ENCODE measurements at places on chromosomes 5 and 9.
A peak's percentile ranks its signal among the peaks of the same experiment; 100 is the strongest.

DNA sequence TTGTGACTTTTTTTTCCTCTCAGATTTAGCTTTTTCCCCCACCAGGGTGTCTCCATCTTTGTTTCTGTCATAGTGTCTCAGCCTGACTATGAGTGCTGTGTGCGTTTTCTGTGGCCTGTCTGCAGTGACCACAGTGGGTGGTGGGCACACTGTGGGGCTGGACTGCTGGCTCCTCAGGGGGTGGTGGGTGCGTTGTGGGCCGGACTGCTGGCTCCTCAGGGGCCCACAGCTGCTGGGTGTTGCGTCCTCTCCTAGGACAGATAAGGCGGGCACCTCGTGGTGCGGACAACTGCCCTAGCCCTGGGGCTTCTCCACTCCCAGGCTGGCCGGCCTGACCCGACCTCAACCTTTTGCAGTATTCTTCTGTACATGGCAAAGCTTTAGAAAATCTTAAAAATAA, 100.4 kb downstream of the EHMT1 start:
- DNase-seq, result no peak

DNA sequence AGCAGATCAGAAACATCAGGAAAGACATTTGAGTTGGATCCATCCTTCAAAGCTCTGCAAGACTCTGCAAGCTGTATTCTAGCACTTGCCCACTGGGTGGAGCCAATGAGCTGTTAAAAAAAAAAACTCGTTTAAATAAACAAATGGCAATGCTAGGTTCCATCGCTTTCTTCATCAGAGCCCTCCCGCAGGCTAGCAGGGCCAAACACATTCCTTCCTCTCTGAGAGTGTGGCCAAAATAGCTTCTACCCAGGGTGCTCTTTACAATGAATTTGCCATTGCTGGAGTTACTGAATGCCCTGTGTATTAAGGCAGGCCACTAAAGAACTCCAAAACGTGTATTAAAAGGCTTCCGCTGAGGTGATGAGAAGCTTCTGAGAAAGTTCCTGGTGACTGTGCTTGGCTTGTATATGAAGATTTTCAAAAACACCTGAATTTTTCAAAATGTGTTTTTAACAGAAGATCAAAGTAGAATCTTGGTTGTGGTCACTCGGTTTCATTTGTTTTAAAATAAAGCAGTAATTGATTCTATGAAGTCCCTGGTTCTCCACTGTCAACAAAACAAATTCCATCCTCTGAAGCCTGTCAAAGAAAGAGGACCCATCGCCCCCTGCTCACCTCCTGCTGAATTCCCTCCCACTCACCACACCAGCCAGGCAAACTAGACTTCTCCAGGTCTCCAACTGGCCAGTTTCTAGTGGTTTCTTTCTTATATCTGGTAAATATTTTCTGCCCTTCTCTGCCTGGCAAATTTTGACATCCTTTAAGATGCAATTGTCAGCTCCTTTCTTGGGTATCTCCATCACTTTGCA, 36.5 kb upstream of the EQTN start:
- peak; percentile 67 for DNase-seq

DNA sequence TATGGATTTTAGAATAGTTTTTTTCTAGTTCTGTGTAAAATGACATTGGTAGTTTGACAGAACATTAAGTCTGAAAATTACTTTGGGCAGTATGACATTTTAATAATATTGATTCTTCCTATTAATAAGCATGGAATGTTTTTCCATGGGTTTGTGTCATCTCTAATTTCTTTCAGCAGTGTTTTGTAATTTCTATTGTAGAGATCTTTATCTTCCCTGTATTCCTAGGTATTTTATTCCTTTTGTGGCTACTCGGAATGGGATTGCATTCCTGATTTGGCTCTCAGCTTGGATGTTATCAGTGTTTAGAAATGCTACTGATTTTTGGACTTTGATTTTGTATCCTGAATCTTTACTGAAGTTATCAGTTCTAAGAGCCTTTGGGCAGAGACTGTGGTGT, 420.4 kb downstream of the KIAA0825 start:
- no peak for DNase-seq

DNA sequence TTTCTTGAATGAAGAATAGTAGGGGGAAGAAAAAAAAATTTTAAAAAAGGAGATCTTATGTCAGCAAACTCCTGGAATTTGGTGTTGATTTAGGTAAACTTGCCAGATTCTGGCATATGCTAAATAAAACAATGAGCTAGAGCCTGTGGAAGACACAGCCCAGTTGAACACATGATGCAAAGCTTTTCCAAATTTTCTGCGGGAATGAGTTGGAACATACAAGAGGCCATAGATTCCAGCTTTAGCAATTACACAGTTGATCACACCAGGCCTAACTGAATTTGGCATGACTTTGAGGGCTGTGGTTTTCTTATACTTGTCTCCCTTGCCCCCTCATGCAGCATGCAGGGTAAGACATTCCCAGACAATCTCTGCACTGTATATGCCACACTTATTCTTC, 297.0 kb downstream of the SH3GL2 start:
- DNase-seq, result no peak

DNA sequence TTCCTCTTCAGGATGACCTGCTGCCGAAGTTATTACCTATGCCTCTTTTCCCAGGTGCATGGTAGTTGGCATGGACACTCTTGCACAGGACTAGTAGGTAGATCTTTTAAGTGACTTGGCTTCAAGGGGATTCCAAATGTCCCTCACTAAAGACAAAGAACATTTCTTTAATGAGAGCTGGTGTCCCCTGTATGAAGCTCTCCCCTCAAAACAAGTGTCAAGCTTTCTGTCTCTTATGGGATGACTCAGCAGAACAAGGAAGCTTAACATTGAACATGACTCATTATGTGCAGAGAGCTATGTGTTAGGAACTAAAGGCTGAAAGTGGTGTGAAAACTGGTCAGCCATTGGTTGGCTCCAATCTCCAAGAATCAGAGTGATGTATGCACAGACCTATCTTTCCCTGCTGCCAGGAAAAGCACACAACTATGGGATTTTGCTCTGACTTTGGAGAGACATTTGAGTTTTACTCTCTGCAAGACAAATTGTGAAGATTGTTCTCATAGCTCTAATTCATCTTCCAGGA, 120.5 kb downstream of the PRDM6 start:
- DNase-seq, result peak; percentile 16

GRCh38 chr9:113215132-113215531, 5.9 kb downstream of the FKBP15 start:
- no peak for DNase-seq

GRCh38 chr5:88376728-88377127, 108.1 kb upstream of the TMEM161B start:
- DNase-seq, result no peak

- DNase-seq, result no peak
Observed at GRCh38 chr5:173832386-173832785, 55.8 kb upstream of the CPEB4 start.

DNA sequence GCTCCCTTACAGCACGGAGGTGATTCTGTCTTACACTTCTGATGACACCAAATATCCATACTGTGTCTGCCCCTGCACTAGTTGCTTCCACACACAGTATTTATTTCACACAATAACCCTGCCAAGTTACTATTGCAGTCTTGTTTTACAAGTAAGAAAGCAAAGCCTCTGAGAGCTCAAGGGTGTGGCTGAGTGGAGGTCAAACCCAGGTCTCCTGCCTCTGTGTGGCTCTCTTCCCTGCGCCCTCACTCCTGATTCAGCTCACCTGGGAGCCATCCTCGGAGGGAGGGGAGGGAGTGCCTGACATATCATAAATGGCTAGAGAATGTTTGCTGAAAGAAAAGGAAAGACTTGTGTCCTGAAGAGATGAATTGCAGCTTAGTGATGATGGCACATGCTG, 41.0 kb downstream of the MVB12B start:
- DNase-seq, result no peak

- DNase-seq, result no peak
Observed at GRCh38 chr9:107467416-107467815, 22.2 kb downstream of the KLF4 start.

GRCh38 chr9:91308191-91308590, 53.5 kb downstream of the AUH start:
- DNase-seq, result no peak

GRCh38 chr9:89946741-89947140, 341.9 kb downstream of the GADD45G start:
- DNase-seq, result no peak

DNA sequence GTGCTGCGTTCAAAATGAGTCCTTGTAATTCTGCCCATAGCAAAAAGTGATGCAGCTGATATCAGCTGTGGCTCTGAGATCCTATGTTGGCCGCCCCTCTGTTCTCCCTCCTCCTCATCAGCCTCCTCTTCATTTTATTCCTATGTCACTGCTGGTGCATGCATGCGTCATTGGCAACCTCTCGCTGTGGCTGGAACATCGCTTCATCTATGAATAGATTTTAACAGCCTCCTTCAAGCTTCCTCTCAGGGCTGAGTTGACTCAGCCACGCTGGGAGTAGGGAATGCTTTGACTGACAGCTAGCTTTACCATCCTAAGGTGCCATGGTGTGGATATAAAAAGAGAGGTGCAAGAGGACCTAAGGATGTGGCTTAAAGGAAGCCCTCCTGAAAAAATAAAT, 303.5 kb downstream of the PLK2 start:
- no peak for DNase-seq

DNA sequence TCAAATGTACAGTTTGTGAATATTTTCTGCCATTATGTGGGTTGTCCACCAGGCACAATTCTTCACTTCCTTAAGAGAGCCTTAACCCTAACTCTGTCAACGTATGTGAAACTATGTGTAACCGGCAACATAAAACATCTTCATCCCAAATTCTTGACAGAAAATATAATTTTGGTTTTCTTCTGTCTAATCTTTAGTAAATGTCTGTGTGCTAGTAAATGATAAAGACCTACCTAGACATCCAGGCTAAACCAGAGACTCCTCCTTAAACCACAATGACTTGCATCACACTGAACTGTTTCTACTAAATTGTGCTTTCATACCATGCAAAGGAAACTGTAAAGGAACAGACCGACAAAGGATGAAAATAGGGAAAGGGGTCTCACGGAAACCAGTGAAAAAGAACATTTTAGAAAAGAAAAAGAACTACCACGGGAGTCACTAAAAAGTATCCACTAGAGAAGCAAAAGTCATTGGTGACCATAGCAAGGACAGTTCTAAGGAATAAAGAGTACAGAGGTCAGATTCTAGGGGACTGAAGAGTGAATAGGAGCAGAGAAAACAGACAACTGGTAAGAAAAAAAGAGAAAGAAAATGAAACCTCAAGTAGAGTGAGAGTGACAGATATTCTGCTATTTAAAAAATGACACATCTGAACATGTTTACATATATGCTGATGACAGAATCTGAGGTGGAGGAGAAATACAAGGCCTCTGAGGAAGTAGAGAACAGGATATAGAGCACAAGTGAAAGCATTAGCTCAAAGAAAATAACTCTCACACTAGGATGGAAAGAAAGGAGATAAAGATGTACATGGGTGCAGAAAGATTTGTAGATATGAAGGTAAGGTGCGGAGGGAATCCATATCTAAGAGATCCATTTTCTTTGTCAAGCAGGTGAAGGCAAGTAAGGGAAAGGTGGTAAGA, 49.4 kb downstream of the FNIP1 start:
- DNase-seq, result no peak

DNA sequence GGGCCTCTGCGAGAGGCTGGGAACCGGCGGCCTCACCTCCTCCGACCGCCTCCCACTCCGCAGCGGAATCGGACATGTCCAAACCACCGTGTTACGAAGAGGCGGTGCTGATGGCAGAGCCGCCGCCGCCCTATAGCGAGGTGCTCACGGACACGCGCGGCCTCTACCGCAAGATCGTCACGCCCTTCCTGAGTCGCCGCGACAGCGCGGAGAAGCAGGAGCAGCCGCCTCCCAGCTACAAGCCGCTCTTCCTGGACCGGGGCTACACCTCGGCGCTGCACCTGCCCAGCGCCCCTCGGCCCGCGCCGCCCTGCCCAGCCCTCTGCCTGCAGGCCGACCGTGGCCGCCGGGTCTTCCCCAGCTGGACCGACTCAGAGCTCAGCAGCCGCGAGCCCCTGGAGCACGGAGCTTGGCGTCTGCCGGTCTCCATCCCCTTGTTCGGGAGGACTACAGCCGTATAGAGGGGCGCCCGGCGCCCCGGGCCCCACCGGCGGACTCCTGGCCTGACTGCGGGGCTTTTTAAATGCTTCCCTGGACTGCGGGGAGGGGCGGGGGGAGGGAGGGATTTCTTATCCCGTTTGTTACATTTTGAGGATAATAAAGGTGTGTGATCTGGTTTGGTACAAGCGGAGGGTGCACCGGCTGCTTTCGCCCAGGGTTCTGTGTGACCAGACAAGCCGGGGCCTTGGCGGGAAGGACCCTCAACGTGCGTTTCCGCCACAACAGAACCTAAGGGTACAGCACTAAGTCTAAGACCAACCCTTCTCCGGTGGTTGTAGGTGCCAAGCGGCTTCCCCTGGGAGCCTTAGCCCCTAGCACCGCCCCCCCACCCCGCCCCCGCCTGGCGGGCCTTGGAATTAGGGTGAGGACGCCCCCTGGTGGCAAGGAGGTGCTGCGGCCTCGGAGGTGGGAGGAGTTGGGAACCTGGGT, 9.3 kb downstream of the PRR7 start:
- DNase-seq, result no peak

DNA sequence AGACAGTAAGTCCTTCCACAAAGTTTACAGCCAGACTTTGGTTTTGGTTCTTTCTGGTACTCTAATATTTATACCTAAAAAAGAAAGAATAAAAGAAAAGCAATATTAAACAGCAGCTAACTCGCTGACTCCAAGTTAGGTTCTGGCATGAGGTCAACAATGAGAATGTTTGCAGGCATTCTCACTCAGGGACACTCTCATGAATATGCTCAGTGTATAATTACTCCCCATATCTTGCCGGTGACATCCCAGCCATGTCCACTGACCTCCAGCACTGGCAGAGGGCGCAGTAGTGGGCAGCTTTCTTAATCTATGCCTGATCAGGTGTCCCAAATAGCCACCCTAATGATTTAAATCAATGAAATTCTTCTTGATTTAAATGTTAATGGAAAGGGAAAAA, 151.5 kb downstream of the BNC2 start:
- DNase-seq, result no peak

GRCh38 chr9:130124085-130124860, 47.9 kb upstream of the NCS1 start:
- DNase-seq, result no peak

All from glomerular endothelial cell (primary cell).